ENCODE measurements at places on chromosomes 13 and 19. TPM values are rescaled to one million over a fixed set of nuclear protein-coding genes. Genes with fewer than 3 reads are reported as not detected.

The ADGRE3 gene
- not detected for total RNA-seq

The KLK12 gene
- not detected for total RNA-seq

The TTC9B gene
- total RNA-seq: not detected

The ZNF486 gene
- 9.4 TPM for total RNA-seq

The TECR gene
- 47.0 TPM for total RNA-seq

The TFPT gene
- 9.1 TPM for total RNA-seq

The FXYD7 gene
- total RNA-seq: not detected

The ACP7 gene
- not detected for total RNA-seq

The BEST2 gene
- not detected for total RNA-seq

The SLC25A41 gene
- total RNA-seq: 0.11 TPM

The OR10H1 gene
- not detected for total RNA-seq

The CC2D1A gene
- 15.5 TPM for total RNA-seq

The SIGLEC10 gene
- total RNA-seq: not detected

The FIZ1 gene
- 3.4 TPM for total RNA-seq

The ZNF546 gene
- total RNA-seq: 9.8 TPM

The RETN gene
- total RNA-seq: not detected

The CDC16 gene
- total RNA-seq: 104 TPM

The CYP4F2 gene
- not detected for total RNA-seq

The ATP4B gene
- total RNA-seq: not detected

The PGLYRP2 gene
- not detected for total RNA-seq
